ENCODE measurements at places on chromosomes 6 and 20.

DNA sequence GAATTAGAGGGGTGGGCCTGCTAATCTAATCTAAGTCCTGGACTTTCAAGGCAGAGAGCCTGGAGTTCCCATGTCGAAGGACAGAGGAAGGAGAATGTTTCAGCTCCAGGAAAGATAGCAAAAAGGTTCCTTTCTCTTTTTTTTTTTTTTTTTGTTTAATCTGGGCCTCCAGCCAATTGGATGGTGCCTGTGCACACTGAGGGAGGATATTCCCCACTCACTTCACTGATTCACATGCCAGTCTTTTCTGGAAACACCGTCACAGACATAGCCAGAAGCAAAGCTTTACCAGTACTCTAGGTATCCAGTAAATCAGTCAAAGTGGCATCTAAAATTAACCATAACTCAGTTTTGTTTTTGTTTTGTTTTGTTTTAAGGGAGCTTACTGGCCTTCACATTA, 721.1 kb downstream of the TENT5A start:
- no peak for DNase-seq

GRCh38 chr6:5506597-5506996, 245.3 kb downstream of the FARS2 start:
- no peak for DNase-seq

GRCh38 chr6:39227476-39227875, 1.8 kb downstream of the KCNK5 start:
- DNase-seq, result no peak

DNA sequence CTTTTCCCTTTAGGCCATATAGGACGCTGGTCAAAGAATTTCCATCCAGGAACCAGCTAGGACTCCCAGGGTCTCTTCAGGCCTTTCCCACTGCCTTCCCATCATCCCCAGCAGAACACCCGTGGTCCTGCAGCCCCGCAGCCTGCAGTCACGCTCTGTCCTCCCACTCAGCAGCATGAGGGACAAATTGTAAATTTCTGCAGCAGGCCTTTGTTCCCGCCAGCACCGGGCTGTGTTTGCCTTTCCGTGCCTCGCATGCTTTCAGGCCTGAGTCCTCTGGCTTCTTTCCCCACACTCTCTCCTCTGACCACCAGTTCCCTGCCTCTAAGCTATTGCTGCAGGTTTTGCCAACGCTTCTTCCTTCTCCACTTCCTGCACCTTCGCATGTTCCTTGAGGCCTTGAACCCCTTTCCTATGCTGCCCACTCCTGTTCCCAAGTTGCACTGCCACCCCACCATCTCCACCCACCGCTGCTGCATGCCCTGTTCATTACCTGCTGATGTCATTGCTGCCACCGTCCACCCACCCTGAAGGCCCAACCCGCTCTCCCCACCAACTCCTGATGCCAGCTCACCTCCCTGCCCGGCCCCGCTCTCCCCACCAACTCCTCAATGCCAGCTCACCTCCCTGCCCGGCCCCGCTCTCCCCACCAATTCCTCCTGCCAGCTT, 49.8 kb downstream of the RNASET2 start:
- DNase-seq, result no peak

- no peak for DNase-seq
These were observed 8.6 kb upstream of the SERPINB6 start for GRCh38 chr6:2979819-2980464.

- no peak for DNase-seq
These were observed 580.1 kb downstream of the TFAP2B start for GRCh38 chr6:51398793-51399192.

DNA sequence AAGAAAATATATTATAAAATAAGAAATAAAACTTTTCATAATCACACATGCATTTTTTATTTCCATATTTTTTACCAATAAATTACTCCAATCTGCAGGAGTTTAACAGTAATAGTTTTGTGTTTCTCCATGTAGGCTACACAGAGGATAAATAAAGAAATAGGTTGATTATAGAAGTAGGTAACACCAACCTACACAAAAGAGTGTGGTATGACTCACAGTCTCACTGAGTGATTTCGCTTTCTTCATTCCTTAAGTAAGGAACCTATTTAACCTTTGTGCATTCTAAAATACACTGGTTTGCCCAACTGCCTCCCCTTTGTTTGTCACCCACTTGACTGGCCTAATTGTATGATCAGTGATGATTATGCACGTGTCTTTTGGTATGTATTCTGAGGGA, 244.2 kb upstream of the RIMS1 start:
- DNase-seq, result no peak
